Skin of body (tissue), 3 donors: ENCODE measurements at places on chromosomes 16 and 17. TPM values are rescaled to one million over a fixed set of nuclear protein-coding genes. Genes with fewer than 3 reads are reported as not detected.

GRCh38 chr17:31724026-31724425, 135.0 kb downstream of the COPRS start:
- DNase-seq = no peak

GRCh38 chr17:73492821-73493814, 151.1 kb downstream of the SDK2 start:
- DNase-seq = peak; percentile 46

- no peak for DNase-seq
These were observed 31.1 kb downstream of the TRPV2 start for GRCh38 chr17:16446338-16446983.

Gene KRTAP2-3
- total RNA-seq = 0.30 TPM

Gene RASD1
- total RNA-seq = 14.8 TPM
